Nephron progenitor cell (in vitro differentiated cells): ENCODE measurements at places on chromosomes 5 and 9.

DNA sequence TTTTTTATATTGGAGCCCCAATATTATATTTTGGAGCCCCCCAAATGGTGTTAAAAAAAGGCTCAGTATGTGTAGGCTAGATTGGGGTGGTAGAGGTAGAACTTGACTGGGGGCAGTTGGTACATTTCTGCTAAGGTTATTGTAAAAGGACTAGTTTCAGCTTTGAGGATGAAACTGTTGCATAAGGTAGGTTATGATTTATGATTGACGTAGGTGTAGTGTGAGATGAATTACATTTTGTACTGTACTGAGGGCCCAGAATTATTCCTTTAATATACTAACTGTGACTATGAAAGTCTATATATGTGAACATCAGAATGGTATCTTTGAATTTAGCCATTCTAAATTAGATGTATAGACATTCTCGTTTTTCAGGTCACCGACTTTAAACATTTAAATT is 3.6 kb downstream of the RIC1 start:
- DNase-seq = no peak

DNA sequence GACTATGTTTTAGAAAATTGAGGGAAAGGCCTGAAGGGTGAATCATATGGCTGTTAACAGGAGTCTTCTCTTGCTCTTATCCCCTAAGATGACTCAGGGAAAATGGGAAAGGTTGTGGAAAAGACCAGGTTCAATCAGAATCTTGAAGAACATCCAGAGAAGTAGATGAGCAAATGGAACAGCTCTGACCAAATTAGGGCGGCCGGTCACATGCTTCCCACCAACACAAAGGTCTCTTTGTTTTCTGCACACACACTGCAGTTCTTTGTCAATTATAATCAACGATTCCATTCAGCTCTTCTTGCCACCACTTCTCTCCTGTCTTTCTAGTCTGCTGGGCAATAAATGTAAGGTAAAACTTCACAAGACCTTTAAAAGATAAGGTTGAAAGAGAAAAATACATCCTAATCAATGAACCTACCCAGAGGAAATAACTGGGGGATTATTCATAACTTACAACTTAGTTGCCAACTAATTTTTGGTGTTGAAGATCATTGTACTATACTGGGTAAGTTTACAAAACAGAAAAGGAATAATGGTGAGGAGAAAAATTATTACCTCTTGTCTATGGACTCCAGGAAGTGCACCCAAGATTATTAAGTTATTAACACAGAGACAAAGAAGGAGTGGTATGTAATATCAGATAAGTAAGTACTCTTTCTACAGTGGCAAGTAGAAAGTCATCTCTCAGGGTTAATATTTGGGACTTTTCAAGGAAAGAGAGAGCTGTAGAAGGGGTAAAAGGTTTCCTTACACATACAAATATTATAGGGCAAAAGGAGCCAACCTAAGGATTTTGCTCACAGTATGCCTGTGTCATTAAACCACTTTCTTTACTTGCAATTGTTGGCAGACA is 441.9 kb upstream of the PIK3R1 start:
- DNase-seq = no peak

GRCh38 chr9:29211580-29212396 is 1638.5 kb upstream of the C9orf72 start:
- peak; percentile 86 for DNase-seq

DNA sequence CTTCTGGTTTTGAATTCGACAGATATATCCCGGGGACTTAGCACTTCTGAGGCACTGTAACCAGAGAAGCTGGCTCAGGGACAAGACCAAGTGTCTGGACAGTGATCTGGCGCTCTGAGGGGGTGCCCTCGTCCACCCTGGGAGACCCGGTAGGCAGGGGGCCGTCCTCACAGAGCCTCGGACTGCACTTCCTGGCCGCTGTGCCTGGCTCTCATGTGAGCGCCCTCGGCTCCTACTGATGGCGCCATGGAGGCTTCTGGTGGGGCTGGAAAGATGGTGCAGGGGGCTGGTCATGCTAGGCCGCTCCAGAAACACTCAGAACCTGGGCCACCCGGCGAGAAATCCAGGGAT is 18.8 kb upstream of the SLC6A3 start:
- DNase-seq = no peak
